Stomach (tissue), 19 donors: ENCODE measurements at places on chromosomes 1 and 21. TPM values are rescaled to one million over a fixed set of nuclear protein-coding genes. Genes with fewer than 3 reads are reported as not detected.

GRCh38 chr1:174788981-174789380, 210.8 kb upstream of the CACYBP start:
- no peak for DNase-seq

- no peak for DNase-seq
These were observed 43.2 kb upstream of the VAMP3 start for GRCh38 chr1:7727809-7728471.

DNA sequence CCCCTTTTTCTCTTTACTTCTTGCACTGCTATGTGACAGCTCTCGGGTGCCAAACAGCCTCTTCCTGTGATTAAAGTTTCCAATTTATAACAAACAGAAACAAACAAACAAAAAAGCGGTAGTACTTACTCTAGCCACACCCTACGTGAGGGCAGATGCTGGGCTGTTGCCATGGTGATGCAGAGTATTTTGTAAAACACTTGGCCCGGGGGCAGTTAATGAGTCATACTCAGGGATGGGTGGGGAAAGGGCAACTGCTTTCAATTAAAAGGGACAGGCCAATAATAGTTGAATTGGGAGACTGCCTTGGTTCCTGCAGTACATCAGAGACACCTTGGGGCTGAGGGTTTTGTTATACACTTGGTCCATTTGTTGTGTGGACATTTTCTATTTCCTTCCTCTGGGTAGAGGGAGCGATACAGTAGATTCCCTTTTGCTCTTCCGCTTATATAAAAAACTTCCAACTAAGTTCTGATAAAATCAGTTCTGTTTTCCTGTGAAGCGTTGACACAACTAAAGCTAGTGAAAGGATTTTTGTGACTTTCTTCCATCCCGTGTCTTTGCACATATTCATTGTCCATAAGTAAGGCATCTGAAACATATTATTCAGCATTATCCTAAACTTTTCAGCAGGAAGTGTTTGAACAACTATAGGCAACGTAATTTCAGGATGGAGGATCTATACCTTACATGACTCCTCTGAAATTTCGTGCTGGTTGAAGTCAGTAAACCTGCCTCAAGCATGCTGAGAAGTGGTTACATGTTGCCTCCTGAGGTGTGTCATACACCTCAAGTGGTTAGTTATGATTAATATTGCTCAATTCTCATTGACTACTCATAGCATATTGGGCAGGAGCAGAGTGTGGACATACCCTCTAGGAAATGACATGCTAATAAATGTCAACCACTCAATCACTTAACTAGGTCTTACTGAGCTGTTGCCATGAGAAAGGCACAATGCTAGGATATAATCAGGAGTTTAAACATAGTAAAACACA, 36.7 kb upstream of the THEM4 start:
- DNase-seq: peak; percentile 73

- no peak for DNase-seq
These were observed 185.3 kb downstream of the NRIP1 start for GRCh38 chr21:14879458-14879857.

GRCh38 chr1:195773931-195774330, 834.3 kb downstream of the KCNT2 start:
- no peak for DNase-seq

GRCh38 chr1:9542430-9542829, 3.2 kb downstream of the SLC25A33 start:
- DNase-seq: peak; percentile 82

DNA sequence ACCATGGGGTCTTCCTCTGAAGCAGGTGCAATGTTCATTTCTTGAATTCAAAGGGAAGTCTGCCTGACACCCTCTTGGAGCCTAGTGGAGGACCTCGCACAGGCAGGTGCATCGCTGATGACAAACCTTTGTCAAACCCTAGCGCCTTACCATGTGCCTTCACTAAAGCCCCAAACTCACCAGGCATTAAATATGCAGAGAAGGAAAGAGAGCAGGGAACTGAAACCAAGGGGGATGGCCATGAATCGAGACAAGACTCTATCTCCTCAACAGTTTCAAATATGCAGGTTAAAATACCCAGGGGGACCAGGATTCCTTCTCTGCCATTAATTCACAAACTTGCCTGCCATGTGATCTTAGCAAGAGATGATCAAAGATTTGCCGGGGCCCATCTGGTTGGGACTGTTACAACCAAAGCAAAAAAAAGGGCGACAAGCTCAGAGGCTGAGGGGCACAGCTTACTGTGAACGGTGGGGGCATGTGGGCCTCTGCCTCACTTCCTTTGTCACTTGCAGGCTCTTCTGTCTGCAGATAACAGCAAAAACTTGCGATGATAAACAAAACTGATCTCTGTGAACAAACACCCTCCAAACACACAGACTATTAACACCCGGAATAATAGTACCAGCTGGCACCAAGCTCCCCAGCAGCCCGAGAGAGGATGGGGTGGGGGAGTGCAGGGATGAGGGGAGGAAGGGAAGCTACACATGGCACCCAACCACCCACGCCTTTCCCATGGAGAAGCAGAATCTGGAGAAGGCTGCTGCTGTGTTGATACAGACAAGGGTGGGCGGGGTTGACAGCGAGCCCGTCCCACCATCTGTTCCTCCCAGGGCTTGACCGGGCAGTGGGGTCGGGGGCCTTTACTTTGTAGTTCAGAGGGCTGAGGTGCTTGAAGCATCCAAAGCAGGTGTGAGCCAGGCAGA, 33.9 kb downstream of the TMEM63A start:
- peak; percentile 70 for DNase-seq

- DNase-seq: no peak
These were observed 170.0 kb downstream of the GRIK3 start for GRCh38 chr1:36864182-36864822.

- DNase-seq: no peak
These were observed 1912.9 kb downstream of the MRPL39 start for GRCh38 chr21:23694390-23694789.

DNA sequence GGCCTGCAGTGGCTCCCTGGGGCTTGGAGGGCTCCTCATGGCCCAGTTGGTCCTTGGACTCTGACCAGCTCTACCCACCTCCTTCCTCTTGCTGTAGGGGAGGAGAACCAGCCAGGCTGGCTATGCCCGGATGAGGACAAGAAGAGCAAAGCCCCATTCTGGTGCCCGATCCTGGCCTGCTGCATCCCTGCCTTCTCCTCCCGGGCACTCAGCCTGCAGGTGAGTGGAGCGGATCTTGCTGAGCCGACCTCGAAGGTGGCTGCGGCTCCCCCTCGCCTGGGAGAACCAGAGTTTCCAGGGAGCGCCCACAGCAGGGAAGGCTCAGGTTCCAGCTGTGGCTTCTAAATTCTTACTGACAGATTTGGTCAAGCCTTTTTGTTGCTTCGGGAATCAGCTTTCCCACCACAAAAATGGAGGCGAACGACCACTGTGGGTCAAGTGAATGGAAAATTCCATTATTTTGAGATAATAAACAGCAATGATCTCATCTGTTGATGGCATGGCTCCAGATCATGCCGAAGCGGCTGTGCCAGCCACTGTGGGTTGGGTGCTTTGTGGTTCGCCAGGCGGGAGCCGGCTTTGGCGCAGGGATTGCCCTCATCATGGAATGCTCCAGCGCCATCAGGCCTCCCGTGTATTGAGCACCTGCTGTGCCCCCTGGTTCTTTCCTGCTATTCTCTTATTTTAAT, 106.5 kb upstream of the ACTL8 start:
- DNase-seq: no peak

GRCh38 chr1:183699616-183700160, 46.6 kb upstream of the APOBEC4 start:
- no peak for DNase-seq

GRCh38 chr1:243273945-243274344, 18.1 kb downstream of the SDCCAG8 start:
- no peak for DNase-seq

- DNase-seq: no peak
These were observed 13.4 kb upstream of the SKI start for GRCh38 chr1:2214541-2215241.

DNA sequence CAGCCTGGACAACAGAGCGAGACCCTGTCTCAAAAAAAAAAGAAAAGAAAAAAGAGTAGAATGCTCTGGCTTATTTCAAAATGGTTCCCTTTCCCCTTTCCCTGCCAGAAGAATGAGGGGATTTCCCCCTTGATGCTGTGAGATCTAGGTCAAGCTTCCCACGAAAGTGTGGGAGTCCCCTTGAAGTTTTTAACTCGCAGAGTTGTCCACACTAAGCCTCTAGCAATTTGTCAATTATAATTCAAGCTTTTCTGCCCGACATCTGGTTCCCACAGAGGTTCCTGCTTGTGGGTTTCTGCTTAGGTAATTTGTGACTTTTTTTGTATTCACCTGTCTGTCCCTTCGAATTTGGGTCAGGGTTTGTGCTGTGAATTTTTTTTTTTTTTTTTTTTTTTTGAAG, 62.8 kb downstream of the ZFYVE9 start:
- no peak for DNase-seq

Gene LHX4
- total RNA-seq: not detected

Gene NEK2
- total RNA-seq: 4.9 TPM

Gene ANKRD65
- 5.1 TPM for total RNA-seq

Gene IQGAP3
- 14.0 TPM for total RNA-seq

Gene OR2T10
- total RNA-seq: not detected

Gene AHCTF1
- total RNA-seq: 22.3 TPM

Gene GPX7
- total RNA-seq: not detected

Gene ADSS2
- 99.3 TPM for total RNA-seq

Gene C8A
- not detected for total RNA-seq

Gene FCRL1
- total RNA-seq: not detected

Gene BATF3
- not detected for total RNA-seq
